ENCODE measurements at places on chromosomes 16 and 17. TPM values are rescaled to one million over a fixed set of nuclear protein-coding genes. Genes with fewer than 3 reads are reported as not detected.

DNA sequence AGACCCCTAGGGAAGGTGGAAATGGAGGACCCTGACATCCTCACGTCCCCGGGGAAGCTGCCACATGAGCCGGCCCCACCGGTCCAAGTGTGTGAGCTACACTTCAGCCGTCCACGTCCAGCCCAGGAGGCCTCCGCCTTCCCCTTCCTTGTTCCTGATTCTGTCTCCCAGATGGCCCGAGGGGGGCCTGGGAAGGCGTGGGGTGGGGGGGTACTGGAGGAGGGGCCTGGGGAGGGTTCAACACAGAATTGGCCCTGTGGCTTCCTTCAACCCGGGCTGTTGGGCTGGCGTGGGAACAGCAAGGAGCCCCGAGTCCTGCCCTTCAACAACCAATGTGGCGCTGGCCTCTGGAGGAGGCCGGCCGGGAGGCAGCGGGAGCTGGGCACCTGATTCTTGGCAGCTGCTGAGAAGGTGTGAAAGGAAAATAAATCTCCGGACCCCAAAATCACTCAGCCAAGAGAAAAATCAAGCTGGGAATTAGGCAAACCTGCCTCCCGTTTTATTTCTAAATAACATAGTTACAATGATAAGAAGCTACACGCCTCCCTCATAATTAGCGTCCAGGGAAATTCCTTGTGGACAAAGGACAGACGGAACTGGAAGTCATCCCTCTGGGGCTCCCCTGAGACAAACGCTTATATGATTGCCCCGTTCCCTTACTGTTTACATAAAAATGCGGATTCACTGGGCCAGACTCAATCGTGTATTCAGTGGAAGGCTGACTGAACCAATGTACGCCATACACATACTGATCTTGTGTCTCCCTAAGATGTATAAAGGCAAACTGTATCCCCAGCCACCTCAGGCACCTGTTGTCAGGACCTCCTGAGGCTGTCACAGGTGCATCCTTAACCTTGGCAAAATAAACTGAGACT lies 1.8 kb upstream of the APRT start:
- H3K4me3 ChIP-seq, result no peak overlapping the region
- peaks cover 7% of the 10 kb centered on the region for H3K4me1 ChIP-seq

DNA sequence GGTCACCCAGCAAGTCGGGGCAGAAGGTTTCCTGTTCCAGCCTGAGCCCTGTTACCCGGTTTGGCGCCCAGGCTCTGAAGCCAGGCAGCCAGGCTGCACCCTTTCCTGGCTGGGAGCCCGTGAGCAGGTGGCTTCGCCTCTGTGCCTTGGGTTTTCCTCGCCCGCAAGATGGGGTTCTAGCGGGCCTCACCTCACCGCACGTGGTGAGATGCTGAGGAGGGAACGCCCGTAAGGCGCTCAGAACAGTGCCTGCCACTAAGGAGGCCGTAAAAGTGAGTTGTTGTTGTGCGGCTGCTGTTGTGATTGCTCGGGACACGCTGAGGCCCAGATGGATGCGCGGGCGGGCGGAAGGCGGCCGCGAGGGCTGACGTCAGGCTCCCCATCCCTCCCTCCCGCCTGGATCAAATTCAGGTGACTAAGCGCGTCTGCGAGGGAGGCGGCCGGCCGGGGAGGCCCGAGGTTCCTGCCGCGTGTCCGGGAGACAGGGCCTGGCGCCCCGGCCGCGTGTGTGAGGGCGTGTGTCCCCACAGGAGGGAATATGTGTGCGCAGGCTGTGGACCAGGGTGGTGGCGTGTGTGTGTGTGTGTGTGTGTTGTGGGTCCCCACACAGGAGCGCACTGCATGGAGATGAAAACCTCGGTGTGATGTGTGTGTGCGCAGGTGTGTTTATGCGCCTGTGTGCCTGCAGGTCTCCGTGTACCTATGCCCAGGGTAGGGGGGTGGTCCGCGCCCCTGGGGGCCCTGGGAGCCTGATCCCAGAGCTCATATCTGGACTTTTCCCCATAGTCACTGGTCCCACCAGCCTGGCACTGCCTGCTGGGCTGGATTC lies 4.3 kb downstream of the CAMKK1 start:
- peak; percentile 93 for DNase-seq
- H3K36me3 ChIP-seq, result no peaks in the 10 kb centered on the region
- H3K4me3 ChIP-seq, result no peak overlapping the region
- peak overlapping the region; percentile 87 for H3K27ac ChIP-seq

DNA sequence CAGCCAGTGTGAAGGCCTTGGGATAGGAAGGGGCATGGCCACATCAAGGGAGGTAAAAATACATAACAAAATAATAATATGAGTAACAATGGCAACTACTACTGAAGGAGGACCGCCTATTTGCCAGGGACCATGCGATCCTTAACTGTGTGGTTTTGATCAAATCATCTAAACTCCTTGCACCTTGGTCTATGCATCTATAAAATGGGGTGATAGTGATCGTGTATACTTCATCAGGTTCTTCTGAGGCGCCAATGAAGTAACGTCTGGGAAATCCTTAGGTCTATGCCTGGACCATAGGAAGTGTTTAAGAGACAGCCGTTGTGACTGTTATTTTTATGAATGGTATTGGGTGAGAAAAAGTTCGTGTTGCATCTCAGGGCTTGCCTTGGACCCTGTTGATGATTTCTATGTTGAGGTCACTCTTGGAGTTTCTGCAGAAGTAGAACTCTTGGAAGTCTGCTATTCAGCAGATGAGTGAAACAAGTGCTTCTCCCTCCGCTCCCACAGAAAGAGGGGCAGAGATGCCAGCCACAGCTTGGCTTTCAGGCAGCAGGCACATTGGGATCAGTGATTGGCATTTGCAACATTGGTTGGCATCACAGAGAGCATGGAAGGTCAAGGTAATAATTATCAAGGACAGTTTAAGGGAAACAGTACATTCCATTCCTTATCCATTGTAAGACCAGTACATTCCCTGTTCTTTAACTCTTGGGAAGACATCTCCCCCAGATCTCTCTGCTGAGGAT lies 63.1 kb downstream of the PRKCB start:
- no peak for DNase-seq
- H3K4me3 ChIP-seq, result no peak overlapping the region
- H3K27me3 ChIP-seq, result no peaks in the 10 kb centered on the region
- H3K27ac ChIP-seq, result no peak overlapping the region
- no peaks in the 10 kb centered on the region for H3K36me3 ChIP-seq

DNA sequence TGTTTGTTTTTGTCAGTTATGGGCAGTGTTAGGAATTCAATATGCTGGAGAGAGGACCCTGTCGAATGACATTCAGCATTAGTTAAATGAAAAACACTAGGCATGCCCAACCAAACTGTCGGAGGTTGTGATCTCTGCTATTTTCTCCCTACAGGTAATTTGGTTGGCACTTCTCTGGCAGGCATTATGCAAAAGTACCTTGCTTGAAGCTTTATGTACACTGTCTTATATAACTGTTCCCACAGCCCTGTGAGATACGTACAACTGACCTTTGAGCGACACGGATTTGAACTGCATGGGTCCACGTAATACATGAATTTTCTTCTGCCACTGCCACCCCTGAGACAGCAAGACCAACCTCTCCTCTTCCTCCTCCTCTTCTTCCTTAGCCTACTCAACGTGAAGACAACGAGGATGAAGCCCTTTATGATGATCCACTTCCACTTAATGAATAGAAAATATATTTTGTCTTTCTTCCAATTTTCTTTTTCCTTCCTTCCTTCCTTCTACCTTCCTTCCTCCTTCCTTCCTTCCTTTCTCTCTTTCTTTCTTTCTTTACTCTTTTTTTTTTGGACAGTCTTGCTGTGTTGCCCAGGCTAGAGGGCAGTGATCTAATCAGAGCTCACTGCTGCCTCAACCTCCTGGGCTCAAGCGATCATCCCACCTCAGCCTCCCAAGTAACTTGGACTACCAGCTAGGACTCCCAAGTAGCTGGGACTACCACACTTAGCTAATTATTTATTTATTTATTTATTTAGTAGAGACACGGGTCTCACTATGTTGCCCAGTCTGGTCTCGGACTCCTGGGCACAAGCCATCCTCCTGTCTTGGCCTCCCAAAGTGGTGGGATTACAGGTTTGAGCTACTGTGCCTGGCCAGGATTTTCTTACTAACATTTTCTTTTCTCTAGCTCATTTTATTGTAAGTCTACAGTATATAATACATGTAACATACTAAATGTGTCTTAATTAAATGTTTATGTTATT lies 77.3 kb downstream of the WIPI1 start:
- no peaks in the 10 kb centered on the region for H3K27me3 ChIP-seq
- no peaks in the 10 kb centered on the region for H3K36me3 ChIP-seq
- no peak for DNase-seq
- H3K4me1 ChIP-seq, result peaks cover 19% of the 10 kb centered on the region
- H3K4me3 ChIP-seq, result no peak overlapping the region

DNA sequence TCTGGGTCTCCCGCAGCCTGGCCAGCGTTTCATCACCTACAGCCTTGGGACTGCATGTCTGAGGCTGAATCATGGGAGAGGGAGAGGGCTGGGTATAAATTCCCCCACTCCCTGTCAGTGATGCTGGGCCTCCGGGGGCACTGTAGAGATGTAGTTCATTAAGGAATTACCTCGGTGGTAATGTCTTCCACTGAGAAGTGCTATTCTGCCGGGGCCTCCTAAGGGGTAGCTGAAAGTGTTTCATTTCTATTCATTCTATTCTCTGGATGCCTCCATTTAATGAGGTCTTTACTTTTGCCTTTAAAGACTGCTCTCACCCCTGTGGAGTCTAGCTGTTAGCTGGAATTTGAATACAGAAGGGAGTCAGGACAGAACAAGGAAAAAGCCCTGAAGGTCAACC lies 116.4 kb upstream of the HS3ST4 start:
- H3K27ac ChIP-seq, result no peak overlapping the region
- no peak overlapping the region for H3K4me3 ChIP-seq
- no peak for DNase-seq
- H3K36me3 ChIP-seq, result no peaks in the 10 kb centered on the region

- no peaks in the 10 kb centered on the region for H3K27me3 ChIP-seq
- H3K27ac ChIP-seq, result no peak overlapping the region
- H3K36me3 ChIP-seq, result no peaks in the 10 kb centered on the region
- H3K4me1 ChIP-seq, result no peaks in the 10 kb centered on the region
- DNase-seq, result no peak
Observed at GRCh38 chr16:85891776-85892166, 7.2 kb upstream of the IRF8 start.

GRCh38 chr16:86466696-86467406 lies 43.5 kb upstream of the FOXF1 start:
- H3K27me3 ChIP-seq, result no peaks in the 10 kb centered on the region
- no peak for DNase-seq
- no peak overlapping the region for H3K4me3 ChIP-seq
- H3K27ac ChIP-seq, result no peak overlapping the region
- H3K36me3 ChIP-seq, result no peaks in the 10 kb centered on the region

GRCh38 chr17:41071606-41072360 lies 6.1 kb upstream of the KRTAP2-4 start:
- no peak overlapping the region for H3K4me3 ChIP-seq
- no peak overlapping the region for H3K27ac ChIP-seq
- H3K27me3 ChIP-seq, result no peaks in the 10 kb centered on the region
- no peaks in the 10 kb centered on the region for H3K4me1 ChIP-seq

GRCh38 chr17:7873051-7873450 lies 15.2 kb downstream of the CYB5D1 start:
- no peaks in the 10 kb centered on the region for H3K27me3 ChIP-seq
- H3K27ac ChIP-seq, result no peak overlapping the region
- DNase-seq, result no peak
- H3K4me3 ChIP-seq, result no peak overlapping the region
- H3K36me3 ChIP-seq, result no peaks in the 10 kb centered on the region

DNA sequence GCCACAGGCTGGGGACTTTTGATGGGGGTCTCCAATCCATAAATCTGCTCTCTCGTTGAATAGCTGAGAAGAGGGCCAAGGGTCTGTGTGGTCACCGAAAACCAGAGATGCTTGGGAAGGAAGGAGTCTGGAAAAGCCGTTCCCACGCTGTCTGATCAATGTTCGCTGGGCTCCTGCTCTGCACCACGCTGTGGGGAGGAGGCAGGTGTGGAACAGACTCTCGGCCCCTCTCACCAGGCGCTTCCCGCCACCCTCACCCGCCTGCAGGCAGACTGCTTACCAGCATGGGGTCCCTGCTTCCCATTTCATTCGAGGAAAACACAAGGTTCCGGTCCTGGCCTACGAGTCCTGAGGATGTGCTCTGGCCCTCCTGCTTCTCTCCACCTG lies 702 bp upstream of the ALDH3A1 start:
- peaks cover 5% of the 10 kb centered on the region for H3K4me1 ChIP-seq
- H3K36me3 ChIP-seq, result no peaks in the 10 kb centered on the region
- no peak for DNase-seq

NOD2 gene
- total RNA-seq, result 1.1 TPM

WSCD1 gene
- 4.4 TPM for total RNA-seq

TLCD3B gene
- 0.15 TPM for total RNA-seq

All from ovary (tissue), 10 donors.